ACHN (cell line): ENCODE measurements at places on chromosomes 1 and 21.
A peak's percentile ranks its signal among the peaks of the same experiment; 100 is the strongest.

- DNase-seq, result no peak
Observed at GRCh38 chr21:22223385-22223784, 1225.2 kb downstream of the NCAM2 start.

GRCh38 chr1:28853093-28853742 is 41.2 kb downstream of the OPRD1 start:
- no peak for DNase-seq

GRCh38 chr1:161792740-161793139 is 26.6 kb downstream of the ATF6 start:
- DNase-seq, result peak; percentile 85

- no peak for DNase-seq
Observed at GRCh38 chr1:150505431-150505830, 2.5 kb upstream of the ECM1 start.

GRCh38 chr1:218273762-218274479 is 11.2 kb upstream of the RRP15 start:
- no peak for DNase-seq

DNA sequence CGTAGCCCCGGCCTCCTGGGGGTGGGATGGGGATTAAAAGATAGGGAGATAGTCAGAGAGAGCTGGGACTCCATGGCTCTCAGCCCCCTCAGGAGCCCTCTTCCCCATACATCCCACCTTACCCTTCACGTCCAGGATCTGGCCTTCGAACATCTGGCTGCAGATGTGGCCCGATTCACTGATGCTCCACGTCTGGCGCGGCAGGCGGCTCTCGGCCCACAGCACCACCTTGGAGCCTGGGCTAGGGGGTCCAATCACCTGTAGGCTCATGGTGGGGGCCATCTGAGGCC is 4.2 kb downstream of the CD52 start:
- DNase-seq, result no peak
